Left forelimb (tissue), 1 donor: ENCODE measurements at places on chromosomes 2 and 18.

DNA sequence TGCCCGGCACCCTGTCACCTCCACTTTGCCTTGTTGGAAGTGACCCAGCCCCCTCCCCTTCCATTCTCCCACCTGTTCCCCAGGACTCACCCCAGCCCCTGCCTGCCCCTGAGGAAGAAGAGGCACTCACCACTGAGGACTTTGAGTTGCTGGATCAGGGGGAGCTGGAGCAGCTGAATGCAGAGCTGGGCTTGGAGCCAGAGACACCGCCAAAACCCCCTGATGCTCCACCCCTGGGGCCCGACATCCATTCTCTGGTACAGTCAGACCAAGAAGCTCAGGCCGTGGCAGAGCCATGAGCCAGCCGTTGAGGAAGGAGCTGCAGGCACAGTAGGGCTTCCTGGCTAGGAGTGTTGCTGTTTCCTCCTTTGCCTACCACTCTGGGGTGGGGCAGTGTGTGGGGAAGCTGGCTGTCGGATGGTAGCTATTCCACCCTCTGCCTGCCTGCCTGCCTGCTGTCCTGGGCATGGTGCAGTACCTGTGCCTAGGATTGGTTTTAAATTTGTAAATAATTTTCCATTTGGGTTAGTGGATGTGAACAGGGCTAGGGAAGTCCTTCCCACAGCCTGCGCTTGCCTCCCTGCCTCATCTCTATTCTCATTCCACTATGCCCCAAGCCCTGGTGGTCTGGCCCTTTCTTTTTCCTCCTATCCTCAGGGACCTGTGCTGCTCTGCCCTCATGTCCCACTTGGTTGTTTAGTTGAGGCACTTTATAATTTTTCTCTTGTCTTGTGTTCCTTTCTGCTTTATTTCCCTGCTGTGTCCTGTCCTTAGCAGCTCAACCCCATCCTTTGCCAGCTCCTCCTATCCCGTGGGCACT is 4.5 kb downstream of the RETREG2 start:
- no peak for DNase-seq

DNA sequence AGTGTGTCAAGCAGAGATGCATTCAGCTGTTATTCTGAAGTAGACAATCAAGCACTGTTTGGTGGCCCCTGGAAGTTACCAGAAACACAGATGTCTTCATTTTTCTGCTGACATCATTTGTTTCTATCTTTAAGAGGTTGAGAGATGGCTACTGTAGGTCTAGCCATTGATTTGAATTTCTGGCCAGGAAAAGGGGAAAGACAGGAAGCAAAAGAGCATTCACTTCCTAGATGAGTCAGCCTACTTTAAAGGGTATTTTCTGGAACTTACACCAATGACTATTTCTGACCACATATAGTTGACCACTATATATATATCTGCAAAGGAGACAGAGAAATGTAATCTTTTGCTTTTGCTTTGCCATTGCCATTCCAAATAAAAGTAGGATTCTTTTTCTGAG is 900.1 kb upstream of the SOX11 start:
- no peak for DNase-seq

- no peak for DNase-seq
Observed at GRCh38 chr2:32248299-32248698, 16.4 kb downstream of the NLRC4 start.

DNA sequence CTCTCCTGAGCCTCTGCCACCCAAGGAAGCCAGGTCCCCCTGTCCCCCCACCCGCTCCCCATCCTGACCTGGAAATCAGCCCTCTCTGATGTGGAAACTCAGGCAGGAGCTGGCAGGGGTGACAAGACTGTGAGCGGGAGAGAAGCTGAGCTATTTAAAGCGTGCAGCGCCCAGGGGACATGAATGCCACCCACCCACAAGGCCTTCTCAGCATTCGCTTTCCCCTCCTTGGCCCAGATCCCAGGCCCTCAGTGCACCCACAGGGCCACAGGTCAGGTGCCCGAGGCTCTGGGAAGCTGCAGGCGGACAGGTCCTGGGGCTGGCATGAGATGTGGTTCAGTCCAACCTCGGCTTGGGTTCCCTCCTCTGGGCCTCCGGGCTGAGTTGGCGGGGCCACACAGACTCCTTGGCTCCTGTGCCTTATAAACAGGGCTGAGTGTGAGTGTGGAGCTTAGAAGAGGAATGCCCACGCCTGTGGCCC is 168.3 kb downstream of the SMAD7 start:
- no peak for DNase-seq

- no peak for DNase-seq
Observed at GRCh38 chr2:172038604-172039003, 38.9 kb downstream of the METAP1D start.

GRCh38 chr2:105468582-105469042 is 69.8 kb upstream of the FHL2 start:
- no peak for DNase-seq

GRCh38 chr2:16682431-16683118 is 16.9 kb upstream of the CYRIA start:
- DNase-seq: no peak

- no peak for DNase-seq
Observed at GRCh38 chr2:36060133-36060532, 295.4 kb upstream of the CRIM1 start.
